Cardiac muscle cell (in vitro differentiated cells and primary cell): ENCODE measurements at places on chromosomes 1 and 21. TPM values are rescaled to one million over a fixed set of nuclear protein-coding genes. Genes with fewer than 3 reads are reported as not detected.

DNA sequence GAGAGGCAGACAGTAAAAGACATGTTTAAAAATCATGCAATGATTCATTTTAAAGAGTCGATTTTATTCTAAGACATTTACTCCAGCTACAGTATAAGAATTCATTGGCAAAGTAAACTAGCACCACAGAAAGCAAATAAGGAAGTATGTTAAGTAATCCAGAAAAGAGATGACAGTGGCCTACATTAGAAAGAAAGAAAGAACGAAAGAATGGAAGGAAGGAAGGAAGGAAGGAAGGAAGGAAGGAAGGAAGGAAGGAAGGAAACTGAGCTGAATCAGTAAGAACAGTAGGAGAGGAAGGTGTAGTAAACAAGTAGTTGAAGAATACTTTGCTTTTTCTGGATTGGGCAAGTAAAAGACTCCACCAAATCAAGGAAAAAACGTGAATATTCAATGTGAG lies 62.2 kb downstream of the ZZZ3 start:
- peaks cover 18% of the 10 kb centered on the region for H3K36me3 ChIP-seq
- no peak overlapping the region for H3K4me3 ChIP-seq
- H3K27me3 ChIP-seq, result no peaks in the 10 kb centered on the region
- H3K27ac ChIP-seq, result no peak overlapping the region

Gene FOXO6
- 9.9 and 18.2 TPM in 2 replicates for total RNA-seq

DNA sequence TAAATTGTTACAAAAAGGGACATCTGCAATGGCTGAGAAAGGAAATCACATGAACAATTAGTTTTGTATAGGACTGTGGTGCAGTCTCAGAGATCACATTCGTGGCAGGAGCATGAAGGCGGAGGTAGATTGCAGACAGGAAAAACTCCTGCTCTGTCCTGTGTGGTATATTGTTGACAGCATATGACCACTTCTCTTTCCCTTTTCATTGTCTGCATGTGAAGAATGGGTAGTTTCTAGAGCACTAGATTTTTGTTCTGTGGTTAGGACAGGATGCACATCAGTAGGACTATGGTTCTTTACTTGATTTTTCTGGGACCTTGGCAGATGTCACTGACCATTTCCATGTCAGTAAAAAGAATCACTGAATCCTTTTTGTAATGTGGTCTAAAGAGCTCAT lies 625.9 kb upstream of the PKN2 start:
- no peak overlapping the region for H3K27ac ChIP-seq
- no peak for DNase-seq
- H3K36me3 ChIP-seq, result no peaks in the 10 kb centered on the region
- H3K27me3 ChIP-seq, result no peaks in the 10 kb centered on the region

Gene S100A7
- not detected in 2 replicates for total RNA-seq

Gene PCAT6
- total RNA-seq, result 17.7 and 19.8 TPM in 2 replicates

- peaks cover 9% of the 10 kb centered on the region for H3K4me1 ChIP-seq
- no peak overlapping the region for H3K27ac ChIP-seq
- H3K27me3 ChIP-seq, result no peaks in the 10 kb centered on the region
- H3K4me3 ChIP-seq, result no peak overlapping the region
- H3K36me3 ChIP-seq, result no peaks in the 10 kb centered on the region
- DNase-seq, result peak; percentile 81
Measured at GRCh38 chr1:88998716-88999115, 6.3 kb upstream of the KYAT3 start.

DNA sequence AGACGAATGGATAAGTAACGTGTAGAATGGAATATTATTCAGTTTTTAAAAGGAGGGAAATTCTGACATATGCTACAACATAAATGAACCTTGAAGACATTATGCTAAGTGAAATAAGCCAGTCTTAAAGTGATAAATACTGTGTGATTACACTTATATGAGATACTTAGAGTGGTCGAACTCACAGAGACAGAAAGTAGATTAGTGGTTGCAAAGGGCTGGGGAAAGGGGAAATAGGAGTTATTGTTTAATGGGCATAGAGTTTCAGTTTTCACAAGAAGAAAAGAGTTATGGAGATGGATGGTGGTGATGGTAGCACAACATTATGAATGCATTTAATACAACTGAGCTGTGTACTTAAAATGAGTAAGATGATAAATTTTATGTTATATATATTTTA lies 14.7 kb upstream of the AHCYL1 start:
- no peaks in the 10 kb centered on the region for H3K36me3 ChIP-seq
- no peak overlapping the region for H3K4me3 ChIP-seq
- H3K4me1 ChIP-seq, result no peaks in the 10 kb centered on the region
- H3K27me3 ChIP-seq, result no peaks in the 10 kb centered on the region
- H3K27ac ChIP-seq, result no peak overlapping the region
- no peak for DNase-seq

DNA sequence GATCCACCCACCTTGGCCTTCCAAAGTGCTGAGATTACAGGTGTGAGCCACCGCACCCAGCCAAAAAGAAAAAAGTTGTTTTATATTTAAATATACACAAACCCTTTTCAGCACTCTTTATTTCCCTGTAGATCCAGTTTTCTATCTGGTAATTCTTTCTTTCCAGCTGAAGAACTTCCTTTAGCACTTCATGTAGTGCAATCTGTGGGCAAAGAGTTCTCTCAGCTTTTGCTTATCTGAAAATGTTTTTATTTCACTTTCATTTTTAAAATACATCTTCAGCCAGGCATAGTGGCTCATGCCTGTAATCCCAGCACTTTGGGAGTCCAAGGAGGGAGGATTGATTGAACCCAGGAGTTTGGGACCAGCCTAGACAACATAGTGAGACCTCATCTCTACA lies 28.5 kb upstream of the HYI start:
- no peak overlapping the region for H3K4me3 ChIP-seq
- DNase-seq, result peak; percentile 28
- H3K27me3 ChIP-seq, result no peaks in the 10 kb centered on the region
- no peaks in the 10 kb centered on the region for H3K36me3 ChIP-seq
- H3K27ac ChIP-seq, result no peak overlapping the region

Gene LCE2B
- not detected in 2 replicates for total RNA-seq

- no peaks in the 10 kb centered on the region for H3K36me3 ChIP-seq
- H3K27me3 ChIP-seq, result no peaks in the 10 kb centered on the region
- no peaks in the 10 kb centered on the region for H3K4me1 ChIP-seq
- no peak overlapping the region for H3K27ac ChIP-seq
- DNase-seq, result no peak
Measured at GRCh38 chr1:215767761-215768160, 200.7 kb downstream of the KCTD3 start.

DNA sequence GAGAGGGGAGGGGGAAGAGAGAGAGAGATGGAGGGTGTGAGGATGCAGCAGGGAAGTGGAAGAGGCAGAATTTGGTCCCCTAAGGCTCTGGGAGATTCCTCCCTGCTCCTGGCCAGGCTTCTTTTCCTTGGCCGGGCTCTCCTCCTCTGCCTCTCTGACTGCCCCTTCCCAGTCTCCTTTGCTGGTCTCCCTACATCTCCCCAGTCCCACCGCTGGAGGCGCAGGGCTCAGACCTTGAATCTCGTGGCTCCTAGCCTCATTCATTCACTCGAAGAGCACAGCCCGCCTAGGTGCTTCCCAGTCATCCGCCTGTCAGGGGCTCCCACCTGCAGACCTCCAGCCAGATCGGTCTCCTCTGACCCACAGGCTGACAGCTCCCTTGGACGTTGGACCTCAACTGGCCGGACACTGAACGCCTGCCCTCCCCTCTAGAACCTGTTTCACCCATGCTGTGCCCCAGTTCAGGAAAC lies 76.5 kb downstream of the VWA5B1 start:
- peak; percentile 56 for DNase-seq
- H3K36me3 ChIP-seq, result no peaks in the 10 kb centered on the region
- no peaks in the 10 kb centered on the region for H3K4me1 ChIP-seq
- H3K4me3 ChIP-seq, result peak overlapping the region; percentile 16

Gene HSPB7
- total RNA-seq, result 509 and 744 TPM in 2 replicates

GRCh38 chr21:14519000-14519399 lies 27.1 kb downstream of the SAMSN1 start:
- no peak overlapping the region for H3K27ac ChIP-seq
- no peak for DNase-seq
- no peaks in the 10 kb centered on the region for H3K27me3 ChIP-seq
- no peak overlapping the region for H3K4me3 ChIP-seq
- no peaks in the 10 kb centered on the region for H3K36me3 ChIP-seq
